ENCODE measurements at places on chromosomes 6 and 20.

DNA sequence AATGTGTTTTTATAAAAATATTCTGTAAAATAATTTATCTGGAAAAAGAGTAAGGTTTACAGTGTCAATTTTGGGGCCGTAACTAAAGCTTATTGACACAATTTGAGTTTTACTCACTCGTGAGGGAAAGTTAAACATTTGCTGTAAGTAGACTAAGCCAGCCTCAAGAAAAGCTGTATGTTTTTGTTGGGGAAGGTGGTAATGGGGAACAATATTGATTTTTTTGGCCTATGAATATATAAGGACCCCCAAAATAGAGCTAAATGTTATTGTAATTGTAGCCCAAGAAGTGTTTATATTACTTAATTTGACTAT, 1.4 kb downstream of the SENP6 start:
- DNase-seq = no peak

DNA sequence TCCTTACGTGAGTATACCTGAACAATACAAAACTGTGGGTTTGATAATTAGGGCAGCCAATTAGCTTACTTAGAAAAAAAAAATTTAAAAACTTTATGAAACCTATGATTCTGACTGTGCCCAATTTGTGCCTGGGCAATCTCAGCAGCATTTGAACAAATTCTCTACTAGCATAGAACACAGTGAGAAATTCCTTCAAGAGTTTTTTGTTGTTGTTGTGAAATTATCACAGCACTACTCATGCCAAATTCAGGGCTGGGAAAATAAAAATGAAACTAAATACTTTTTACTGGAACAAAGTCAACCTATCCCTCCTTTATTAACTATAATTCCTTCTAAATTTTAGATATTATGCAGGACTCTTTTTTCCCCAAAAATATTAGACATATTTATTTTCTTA, 42.9 kb downstream of the POU3F2 start:
- no peak for DNase-seq

DNA sequence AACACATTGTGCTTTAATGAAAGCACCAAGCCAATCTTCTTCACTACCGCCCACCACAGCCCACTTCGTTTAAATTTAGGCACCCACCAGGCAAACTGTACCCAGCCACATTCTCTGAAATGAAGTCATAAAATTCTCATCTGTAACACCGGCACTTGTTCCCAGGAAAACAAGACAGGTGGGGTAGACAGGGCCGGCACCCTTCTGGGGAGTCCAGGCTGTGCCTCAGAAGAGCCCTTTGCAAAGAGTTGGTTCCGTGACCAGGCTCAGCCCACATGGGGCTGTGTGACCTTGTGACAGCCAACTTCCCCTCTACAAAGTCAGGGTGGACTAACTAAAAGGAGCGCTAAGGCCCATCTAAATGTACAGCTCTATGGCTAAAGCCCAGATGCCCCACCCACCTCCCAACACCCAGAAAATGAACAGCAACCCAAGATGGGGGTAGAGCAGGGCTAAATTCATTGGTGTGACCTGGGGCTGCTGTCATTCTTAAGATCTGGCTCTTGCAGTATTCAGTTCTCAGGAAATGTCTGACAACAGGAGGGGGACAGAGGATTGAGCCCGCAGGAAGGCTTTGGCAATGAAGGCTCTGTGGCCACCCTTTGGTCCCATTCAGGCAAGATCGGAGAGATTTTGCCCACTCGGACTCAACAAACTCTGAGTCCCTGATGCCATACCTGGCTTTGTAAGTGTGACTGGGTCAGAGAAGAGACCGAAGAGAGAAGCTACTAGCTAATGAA, 56.7 kb downstream of the TRERF1 start:
- no peak for DNase-seq

GRCh38 chr6:13794184-13794583, 20.2 kb downstream of the MCUR1 start:
- no peak for DNase-seq

- no peak for DNase-seq
Observed at GRCh38 chr6:49515485-49516146, 15.9 kb downstream of the GLYATL3 start.

- DNase-seq = no peak
Observed at GRCh38 chr6:170445971-170446370, 107.1 kb downstream of the PSMB1 start.

GRCh38 chr20:25320035-25320800, 70.4 kb downstream of the ABHD12 start:
- DNase-seq = no peak

DNA sequence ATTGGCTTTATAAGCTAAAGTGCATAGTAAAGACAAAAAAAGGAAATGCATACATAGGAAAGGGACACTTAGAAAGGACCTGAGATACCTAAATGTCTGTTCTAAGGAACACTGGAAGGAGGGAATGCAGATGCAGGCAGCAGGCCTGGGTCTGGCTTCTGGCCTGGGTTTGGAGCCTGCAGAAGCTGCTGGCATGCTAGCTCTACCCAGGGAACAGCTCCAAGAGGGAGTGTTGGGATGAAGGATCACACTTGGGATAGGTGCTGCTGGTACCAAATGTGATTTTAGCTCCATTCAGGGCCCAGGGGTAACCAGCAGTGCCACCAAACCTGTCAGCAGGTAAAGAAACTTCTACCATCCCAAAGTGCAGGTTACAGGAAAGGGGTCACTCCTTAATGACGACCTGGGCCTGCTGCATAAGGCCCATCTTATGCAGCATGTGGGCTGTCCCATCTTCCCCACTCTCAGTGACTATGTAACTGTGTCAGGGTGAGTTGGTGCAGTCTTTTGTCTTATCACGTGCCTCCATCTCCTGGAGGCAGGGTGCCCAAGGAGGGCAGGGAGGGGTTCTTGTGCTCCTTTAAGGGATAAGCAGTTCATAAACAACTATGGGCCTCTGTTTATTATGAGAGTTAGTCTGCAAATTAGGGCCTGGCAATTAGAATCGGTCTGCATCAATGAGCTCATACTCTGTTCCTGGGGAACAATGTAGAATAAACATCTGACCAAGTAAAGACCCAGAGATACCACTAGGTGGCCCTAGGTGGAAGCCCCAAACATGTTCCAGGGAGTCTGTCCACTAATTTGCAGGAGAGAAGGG, 26.9 kb downstream of the DDX27 start:
- DNase-seq = no peak

GRCh38 chr6:88119769-88120168, 46.4 kb downstream of the CNR1 start:
- DNase-seq = no peak

DNA sequence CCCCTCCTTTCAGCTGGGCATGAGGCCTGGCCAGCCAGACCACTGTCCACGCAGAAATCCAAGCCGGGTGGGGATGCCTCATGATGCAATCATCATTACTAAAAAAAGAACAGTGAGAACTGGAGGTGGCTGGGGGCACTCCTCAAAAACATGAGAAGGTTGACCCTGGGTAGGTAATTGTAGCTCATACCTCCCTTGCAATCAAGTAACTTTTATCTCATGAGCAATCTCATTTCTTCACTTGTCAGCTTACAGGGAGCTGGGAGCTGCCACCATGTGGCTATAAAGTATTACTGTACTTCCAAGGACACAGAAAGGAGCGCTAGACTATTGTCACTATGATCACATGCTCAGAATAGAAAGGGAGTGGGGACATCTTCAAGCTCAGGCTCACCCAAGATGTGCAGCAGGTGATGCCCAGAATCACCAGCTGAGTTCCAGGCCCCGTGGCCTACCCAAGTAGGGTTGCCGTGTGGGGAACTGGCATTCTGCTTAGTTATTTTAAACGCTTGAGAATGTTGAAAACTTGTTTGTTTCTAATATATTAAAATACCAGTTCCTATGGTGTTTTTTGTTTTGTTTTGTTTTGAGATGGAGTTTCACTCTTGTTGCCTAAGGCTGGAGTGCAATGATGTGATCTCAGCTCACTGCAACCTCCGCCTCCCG, 3.0 kb upstream of the CDH26 start:
- DNase-seq = no peak

- no peak for DNase-seq
Observed at GRCh38 chr6:163367497-163368183, 46.9 kb upstream of the QKI start.
